Activated T-helper 1 cell treated with anti-CD3 and anti-CD28 coated beads, Interleukin-2, amount 50 U/mL, for 16 hours (primary cell): ENCODE measurements at places on chromosomes 5 and 9.

DNA sequence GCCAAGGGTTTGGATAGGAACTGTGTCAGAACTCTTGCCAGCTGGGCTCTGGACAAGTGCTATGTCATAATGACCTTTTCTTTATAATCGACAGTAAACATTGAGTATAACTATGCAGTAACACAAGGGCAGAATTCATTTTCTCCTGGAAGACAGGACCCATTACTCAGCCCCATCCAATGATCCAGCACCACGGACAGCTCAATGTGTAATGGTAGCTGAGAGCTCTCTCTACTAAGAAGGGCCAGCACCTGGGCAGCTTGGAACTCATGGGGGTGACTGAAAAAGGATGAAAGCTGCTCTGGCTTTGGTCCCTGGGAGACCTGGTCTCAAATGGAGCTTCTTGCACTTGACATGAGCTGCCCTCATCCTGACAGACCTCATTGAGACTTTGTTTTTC, 347.8 kb downstream of the TRIM32 start:
- DNase-seq = no peak

GRCh38 chr9:117873664-117874063, 169.5 kb downstream of the TLR4 start:
- DNase-seq = no peak

- DNase-seq = no peak
Observed at GRCh38 chr5:152855441-152855840, 450.4 kb upstream of the NMUR2 start.

GRCh38 chr9:113011911-113012381, at the start of gene ZNF883:
TSS of gene ZNF883 (minus strand) at chr9:113012192.
- DNase-seq = no peak

DNA sequence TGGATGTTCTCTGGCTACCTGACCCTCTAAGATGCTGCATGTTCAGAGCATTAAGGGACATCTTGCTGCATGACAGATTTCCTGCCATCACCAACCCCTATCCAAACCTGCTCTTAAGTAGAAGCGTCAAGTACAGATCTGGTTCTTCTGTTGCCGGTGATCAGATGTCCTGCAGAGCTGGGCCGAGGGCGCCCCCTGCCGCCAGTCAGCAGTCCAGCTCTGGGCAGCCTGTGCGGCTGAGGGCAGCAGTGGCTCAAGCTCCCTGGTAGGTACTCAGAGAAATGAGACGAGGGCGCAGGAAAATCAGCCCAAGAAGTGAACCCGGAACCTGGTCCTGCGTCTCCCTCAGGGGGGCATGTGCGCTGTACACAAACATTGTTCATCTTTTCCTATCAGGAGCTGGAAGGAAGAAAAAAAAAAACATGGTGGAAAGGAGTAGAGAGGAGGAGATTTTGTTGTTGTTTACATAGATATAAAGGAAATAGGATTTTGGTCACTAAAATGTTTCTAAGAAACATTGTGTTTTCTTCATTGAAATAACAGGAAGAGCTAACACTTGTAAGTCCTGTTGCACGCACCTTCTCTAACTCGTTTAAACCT, 95.8 kb downstream of the CFAP90 start:
- no peak for DNase-seq

DNA sequence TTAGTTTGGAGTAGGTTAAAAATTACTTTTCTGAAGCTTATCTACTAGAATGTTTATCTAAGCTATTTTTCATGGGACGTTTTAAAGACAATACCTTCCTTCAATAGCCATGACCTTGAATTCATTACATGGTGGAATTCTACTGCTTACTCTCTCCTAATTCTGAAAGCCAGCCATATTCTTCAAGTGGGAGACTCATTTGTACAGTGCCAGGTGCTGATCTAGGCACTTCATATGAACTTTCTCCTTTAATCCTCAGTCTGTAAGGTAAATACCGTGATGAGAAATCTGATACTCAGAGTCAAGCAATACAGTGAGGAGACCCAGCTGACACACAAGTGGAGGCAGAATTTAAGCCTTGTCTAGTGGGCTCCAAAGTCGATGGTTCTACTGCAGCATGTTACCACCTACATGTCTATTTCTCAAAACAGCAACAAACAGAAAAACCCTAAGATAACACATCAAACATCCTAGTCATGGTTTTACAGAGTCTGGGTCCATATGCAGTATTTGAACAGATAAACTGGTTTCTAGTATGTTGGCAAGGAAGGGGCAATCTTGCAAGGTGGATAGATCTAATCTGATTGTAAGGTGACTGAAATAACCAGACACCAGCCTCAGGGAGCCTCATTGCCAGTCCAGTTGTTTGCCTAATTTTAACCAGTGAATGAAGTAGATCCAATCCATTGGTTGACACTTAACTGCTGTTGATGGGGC, 243.7 kb downstream of the PIK3R1 start:
- DNase-seq = no peak

DNA sequence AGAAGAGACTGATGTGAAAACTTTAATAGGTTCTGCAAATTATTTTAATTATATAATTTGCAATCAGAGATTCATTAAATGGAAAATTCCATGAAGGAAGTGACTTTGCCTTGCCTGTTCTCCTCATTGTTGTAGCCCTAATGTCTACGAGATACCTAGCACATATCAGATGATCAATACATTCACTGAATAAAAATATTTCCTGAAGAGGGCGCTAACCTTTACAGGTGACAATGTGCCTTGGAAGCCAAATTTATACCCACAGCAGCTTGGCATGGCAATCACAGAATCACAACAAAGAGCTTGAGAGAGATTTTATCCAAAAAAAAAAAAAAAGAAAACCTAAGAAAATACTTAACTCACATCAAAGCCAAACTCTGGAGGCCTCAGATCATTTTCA, 17.4 kb downstream of the HAUS6 start:
- DNase-seq = no peak

- no peak for DNase-seq
Observed at GRCh38 chr9:124290743-124291554, 33.2 kb downstream of the NEK6 start.

- no peak for DNase-seq
Observed at GRCh38 chr5:66377747-66378146, 218.4 kb upstream of the MAST4 start.

GRCh38 chr5:125294844-125295243, 548.4 kb upstream of the ZNF608 start:
- DNase-seq = no peak

GRCh38 chr9:112332977-112333638, at the start of gene PTBP3:
TSS of gene PTBP3 (minus strand) at chr9:112333619. CDS start at chr9:112297865, 35,754 bp downstream.
- DNase-seq = peak; percentile 71

- DNase-seq = no peak
Observed at GRCh38 chr9:84271531-84271900, 69.0 kb downstream of the SLC28A3 start.

DNA sequence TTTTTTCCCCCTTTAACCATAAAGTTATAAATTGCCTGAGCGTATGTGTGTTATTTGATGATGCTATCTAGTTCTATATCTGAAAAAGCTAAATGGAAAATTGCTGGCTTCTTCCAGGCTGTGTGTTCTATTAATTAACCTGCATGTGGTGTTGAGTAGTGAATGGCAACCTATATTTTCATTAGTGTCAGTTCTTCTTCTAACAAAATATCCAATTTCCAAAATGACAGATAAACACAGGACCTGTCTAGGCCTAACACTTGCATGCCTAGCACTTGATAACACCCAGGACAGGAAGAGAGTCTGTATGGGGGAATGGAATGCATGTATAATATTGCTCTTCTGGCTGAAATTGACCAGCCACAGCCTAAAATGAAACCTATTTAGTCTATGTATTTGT, 91.7 kb downstream of the CD180 start:
- DNase-seq = no peak

- no peak for DNase-seq
Observed at GRCh38 chr5:115516372-115516771, 28.2 kb downstream of the FEM1C start.

- no peak for DNase-seq
Observed at GRCh38 chr5:142982821-142983200, 212.6 kb downstream of the ARHGAP26 start.

DNA sequence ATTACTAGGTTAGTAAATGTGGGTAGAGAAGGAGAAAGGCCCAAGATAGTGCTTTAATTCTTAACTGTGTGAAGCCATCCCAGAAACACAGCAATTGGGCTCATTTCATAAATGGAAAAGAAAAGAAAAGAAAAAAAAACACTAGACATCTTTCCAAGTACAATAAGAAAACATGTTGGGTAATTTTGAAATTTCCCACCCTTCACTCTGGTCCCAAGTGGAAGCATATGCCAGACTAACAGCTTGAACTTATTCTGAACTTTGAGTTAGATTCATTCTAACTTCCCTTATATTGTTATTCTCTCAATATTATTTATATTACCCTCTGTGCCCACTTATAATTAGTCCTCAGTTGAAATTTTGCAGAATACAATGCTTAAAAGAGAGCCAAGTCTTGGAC, 113.4 kb upstream of the GHR start:
- DNase-seq = no peak

DNA sequence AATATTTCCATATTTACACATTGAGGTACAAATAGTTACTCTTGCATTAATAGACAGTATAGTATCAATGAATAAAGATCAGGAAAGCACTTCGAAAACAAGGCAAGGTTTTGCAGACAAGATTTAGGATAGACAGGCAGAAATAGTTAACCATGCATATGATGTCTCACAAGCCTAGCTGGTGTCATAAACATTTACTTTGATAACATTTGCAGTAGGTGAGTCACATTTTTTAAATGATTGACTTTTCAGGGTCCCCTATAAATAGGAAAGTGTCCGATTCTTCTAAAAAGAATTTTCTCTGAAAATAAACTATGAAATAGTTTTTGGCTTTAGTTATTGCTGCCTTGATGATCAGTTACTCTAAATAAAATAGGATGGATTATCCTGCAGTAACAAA, 162.1 kb downstream of the SNX18 start:
- no peak for DNase-seq

GRCh38 chr9:123338710-123339665, 17.0 kb upstream of the CRB2 start:
- peak; percentile 10 for DNase-seq

GRCh38 chr5:177103523-177104253, 17.0 kb downstream of the FGFR4 start:
- no peak for DNase-seq
